Activated naive CD4-positive, alpha-beta T cell treated with Interleukin-2 at 50 U/mL for 16 hours (primary cell): ENCODE measurements at places on chromosomes 13 and 19.

DNA sequence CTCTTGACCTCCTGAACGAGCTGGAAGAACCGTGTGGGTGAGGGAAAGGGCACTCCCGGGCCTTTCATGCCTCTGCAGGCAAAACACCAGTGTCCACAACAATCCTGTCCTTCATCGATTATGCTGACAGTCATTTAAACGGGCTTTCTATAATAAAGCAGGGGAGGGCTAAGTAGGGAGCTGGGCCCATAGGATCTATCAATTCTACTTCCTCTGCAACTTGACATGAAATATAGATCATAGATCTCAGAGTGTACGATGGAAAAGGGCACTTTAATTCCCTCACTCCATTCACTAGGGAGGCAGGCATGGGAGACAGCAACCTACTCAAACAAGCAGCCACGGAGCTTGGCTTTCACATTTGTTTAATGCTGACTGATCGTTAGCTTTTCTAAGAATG, 55.8 kb upstream of the WASF3 start:
- no peak for DNase-seq

- DNase-seq, result no peak
Observed at GRCh38 chr19:5364674-5365073, 24.1 kb upstream of the PTPRS start.

GRCh38 chr13:58542530-58542929, 911.0 kb downstream of the PCDH17 start:
- no peak for DNase-seq

GRCh38 chr19:41586064-41586463, 10.1 kb downstream of the CEACAM21 start:
- no peak for DNase-seq

- DNase-seq, result no peak
Observed at GRCh38 chr19:33773704-33774624, 22.7 kb upstream of the KCTD15 start.

DNA sequence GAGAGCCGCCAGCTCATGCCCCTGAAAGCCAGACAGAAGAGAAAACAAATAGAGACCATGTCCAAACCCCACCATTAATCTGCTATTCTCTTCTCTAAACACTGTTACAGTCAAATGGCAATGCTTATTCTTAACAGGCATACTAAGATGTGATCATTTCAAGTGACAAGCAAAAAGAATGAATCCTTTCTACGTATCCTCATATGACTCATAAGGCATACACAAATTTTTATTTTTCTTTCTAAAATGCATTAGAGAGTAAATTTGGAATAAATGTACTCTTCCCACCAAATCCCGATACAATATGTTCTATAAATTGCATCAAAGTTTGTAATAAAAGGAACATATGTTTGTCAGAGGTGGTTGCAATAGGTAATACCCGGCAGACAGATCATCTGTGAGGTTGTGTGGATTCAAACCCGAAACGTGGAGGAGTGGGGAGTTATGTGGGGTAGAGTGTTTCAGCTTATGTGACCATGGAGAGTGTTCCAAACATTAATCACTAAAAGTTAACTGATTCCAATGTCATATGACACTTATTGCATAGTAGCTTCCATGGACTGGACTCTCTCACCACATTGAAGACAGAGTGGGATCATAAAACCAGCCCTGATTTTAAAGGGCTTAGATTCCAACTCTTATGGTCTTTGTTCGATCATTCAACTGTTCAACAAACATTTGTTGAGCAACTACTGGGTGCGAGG, 213.1 kb downstream of the DCLK1 start:
- DNase-seq, result no peak

DNA sequence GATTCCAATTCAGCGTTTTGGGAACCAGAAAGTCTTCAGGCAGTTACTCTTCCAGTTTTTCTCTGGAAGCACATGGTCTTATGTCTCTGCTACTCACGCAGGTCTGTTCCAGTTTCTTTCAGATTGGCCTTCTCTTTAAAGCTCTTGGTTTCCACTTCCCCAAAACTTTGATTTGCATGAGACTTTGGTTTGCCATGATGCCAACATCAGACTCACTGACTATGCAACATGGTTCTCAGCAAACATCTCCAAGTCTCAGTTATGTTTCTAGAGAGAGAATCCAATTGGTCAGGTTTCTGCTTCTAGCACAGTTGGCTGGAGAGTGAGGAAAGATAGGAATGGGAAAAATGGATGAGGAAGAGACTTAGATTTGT, 3.1 kb downstream of the AKAP11 start:
- DNase-seq, result no peak

DNA sequence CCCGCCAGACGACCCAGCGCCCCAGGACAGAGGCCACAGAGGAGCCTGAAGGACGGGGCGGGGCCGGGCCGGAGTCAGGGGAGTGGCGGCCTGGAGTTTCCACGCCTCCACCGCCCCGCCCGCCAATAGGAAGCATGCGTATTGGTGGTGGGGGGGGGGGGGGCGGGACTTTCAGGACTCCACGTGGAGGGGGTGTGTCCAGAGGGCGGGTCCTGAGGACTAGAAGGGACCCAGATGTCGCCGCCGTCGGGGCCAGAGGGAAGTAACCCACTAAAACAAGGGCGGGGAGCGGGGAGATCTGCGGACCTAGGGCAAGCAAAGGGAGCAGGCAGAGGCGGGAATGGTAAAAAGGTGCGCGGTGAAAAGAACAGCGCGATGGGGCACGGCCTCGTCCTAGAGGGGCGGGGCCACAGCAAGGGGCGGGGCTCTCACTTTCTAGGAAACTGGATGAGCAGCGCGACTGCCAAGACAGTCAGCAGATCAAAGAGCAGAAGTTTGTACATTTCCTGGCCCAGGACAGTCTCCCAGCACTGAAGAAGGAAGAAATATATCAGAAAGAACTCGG, 2.8 kb upstream of the LENG1 start:
- peak; percentile 84 for DNase-seq

GRCh38 chr19:43636121-43636683, 3.4 kb downstream of the CADM4 start:
- DNase-seq, result no peak

DNA sequence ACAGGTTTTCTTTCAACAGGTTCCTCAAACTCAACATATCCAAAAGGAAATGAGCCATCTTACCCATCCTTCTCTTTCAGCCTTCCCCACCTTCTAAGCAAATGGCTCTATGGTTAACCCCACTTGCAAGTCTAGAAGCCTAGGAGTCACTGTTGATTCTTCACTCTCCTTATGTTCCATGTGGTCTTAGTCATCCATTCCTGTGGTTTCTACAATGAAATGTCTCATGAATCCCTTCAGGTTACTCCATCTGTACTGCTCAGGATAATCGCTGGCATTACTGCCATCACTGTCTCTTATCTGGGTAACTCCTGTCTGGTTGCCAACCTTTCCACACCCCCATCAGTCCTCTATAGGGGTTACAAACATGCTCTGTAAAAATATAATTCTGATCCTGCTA, 381.3 kb downstream of the ENOX1 start:
- no peak for DNase-seq

DNA sequence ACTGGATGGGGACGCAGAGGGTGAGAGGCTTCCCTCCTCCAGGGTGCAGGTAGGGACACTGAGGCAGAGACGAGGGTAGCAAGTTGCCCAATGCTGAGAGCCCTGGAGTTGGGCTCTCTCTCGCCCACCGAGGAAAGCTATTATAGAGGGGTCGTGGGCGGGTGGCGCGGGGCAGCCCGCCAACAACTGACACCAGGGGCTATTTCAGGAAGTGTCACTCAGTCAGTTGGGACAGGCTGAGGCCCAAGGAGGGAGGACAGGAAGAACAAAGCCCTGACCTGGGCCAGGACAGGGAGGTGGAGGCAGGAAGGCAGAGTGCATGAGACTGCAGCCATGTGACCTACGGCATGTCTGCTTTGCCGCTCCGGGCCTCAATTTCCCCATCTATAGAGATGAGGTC, 29.9 kb downstream of the TINCR start:
- DNase-seq, result no peak

GRCh38 chr13:98156259-98156658, 13.4 kb downstream of the FARP1 start:
- DNase-seq, result no peak
